ENCODE measurements at places on chromosomes 12 and 14.

DNA sequence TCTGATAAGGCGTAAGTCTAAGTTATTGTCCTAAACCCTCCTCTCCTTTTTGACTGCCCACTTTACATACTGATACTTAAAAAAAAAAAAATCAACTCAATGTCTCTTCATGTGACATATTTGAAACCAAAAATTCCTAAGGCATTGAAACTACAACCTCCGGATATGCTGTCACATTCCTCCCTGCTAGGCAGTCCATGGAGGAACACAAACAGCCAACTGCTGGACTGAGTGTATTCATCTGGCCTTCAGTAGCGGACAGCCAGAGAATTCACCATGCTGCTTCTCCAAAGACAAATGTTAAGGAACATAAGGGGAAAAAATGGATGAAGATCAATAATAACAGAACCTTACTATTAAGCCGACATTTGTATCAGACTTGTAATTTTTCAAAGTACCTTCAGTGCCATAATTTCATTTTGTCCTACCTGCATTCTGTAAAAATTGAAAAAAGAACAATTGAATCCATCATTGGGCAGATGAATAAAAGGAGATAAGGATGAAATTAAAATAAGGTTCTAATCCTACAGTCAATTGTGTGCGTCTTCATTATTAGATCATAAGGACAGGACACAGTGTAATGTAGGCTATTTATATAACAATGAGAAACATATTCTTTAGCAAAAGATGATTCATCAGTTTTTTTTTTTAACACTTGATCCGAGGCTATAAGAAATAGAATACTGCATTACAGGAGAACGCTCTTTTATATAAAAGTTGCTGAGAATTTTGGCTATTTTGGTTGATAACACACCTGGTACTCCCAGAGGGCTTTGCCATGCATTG, 12.2 kb downstream of the RERG start:
- DNase-seq = no peak

DNA sequence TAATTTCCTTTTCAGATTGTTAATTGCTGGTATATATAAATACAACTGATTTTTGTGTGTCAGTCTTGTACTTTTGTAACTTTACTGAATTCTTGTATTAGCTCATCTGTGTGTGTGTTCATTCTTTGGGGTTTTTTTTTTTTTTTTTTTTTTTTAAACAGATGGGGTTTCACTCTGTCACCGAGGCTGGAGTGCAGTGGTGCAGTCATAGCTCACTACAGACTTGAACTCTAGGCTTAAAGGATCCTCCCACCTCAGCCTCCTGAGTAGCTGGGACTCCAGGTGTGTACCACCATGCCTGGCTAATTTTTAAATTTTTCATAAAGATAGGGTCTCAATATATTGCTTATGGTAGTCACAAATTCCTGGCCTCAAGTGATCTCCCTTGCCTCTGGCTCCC, 68.0 kb downstream of the WNK1 start:
- DNase-seq = no peak

DNA sequence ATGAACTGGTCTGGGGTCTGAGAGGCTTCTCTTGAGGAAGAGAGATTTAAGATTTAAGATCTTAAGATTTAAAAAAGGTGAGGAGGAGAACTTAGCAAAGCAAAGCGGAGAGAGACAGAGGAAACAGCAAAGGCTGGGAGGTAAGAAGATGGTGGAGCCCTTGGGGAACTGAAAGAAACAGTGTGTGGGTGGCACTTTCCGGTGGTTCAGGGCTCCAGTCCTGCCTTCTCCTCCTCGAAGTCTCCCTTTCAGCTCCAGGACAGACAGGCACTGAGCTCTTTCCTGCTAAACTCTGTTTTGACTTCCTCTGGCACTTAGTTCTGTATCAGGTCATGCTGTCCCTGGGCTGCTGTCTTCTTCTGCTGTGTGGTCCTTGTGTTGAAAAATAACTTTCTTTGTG, 298.7 kb upstream of the SRRM4 start:
- peak; percentile 13 for DNase-seq

DNA sequence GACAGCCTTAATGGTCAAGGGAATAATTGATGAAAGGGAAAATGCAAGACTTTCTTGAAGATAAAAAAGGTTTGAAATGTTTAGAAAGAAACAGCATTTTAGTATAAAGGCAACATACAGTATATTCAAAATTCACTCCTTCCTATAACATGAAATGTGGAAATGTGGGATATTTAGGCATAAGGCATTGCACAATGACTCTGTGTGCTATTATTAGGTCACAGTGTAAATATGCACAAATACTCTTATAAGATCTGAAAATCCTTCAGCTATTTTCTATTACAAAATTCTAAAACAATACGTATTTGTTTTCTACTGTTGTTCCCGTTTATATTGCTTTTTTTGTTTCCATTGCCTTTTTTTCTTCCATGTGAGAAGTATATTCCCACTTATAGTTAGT, 127.7 kb downstream of the SLC16A7 start:
- no peak for DNase-seq

GRCh38 chr12:104182144-104182543, 33.4 kb upstream of the TXNRD1 start:
- DNase-seq = no peak

GRCh38 chr12:65829716-65830115, 5.4 kb downstream of the HMGA2 start:
- no peak for DNase-seq

- DNase-seq = no peak
Observed at GRCh38 chr12:88854260-88854659, 274.0 kb upstream of the KITLG start.

DNA sequence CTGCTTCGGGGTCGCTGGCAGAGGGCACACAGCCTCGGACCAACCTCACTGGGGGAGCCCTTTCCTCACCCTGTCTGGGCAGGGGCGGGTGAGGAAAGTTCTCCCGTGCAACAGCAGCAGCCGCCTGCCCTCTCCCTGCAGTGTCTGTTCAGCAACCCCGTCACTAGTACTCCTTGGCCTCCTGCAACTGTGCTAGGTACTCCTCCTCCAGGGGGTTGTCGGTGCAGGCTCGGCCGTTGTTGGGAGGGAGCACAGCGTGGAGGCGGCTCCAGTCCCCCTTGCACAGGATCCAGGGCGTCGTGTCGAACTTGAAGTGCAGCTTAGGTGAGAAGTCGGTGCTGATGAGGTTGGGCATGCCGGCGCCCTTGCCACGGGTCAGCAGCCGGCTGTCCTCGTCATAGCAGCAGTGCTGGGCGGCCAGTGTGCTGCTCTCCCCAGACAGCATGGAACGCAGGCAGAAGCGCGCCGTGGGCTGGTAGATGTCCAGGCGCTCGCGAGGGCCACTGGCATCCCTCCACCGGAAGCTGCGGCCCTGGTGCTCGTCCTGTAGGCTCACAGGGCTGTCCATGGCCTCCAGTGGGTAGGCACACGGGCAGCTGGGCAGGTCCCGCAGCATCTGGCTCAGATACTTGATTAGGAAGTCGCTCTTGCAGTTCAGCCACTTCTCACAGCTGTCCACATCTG, 17.7 kb downstream of the AHSA1 start:
- no peak for DNase-seq

GRCh38 chr14:56487090-56487667, 92.4 kb upstream of the TMEM260 start:
- no peak for DNase-seq

DNA sequence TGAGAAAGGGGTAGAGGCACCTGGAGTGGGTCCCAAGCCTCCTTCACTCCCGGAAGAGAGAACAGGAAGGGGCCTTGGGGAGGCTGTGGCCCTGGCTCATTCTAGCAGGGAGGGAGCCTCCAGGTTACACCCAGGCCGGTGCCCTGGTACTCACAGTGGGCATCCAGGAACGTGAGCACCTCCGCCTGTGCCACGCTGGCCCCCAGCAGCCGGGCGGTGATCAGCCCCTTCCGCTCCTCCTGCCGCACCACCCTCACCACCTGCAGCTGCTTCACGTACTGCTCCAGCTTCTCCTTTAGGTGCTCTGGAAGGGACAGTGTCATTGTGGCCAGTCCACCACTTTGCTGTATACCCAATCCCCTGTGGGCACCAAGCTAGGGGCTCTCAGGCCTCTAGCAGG, 18.8 kb upstream of the CELA1 start:
- DNase-seq = no peak

GRCh38 chr14:102452302-102452701, 57.3 kb downstream of the ANKRD9 start:
- no peak for DNase-seq

GRCh38 chr12:128267131-128267622, at the start of gene TMEM132C:
Gene TMEM132C (plus strand): TSS chr12:128267170. CDS start chr12:128267403, 233 bp downstream.
- DNase-seq = no peak

DNA sequence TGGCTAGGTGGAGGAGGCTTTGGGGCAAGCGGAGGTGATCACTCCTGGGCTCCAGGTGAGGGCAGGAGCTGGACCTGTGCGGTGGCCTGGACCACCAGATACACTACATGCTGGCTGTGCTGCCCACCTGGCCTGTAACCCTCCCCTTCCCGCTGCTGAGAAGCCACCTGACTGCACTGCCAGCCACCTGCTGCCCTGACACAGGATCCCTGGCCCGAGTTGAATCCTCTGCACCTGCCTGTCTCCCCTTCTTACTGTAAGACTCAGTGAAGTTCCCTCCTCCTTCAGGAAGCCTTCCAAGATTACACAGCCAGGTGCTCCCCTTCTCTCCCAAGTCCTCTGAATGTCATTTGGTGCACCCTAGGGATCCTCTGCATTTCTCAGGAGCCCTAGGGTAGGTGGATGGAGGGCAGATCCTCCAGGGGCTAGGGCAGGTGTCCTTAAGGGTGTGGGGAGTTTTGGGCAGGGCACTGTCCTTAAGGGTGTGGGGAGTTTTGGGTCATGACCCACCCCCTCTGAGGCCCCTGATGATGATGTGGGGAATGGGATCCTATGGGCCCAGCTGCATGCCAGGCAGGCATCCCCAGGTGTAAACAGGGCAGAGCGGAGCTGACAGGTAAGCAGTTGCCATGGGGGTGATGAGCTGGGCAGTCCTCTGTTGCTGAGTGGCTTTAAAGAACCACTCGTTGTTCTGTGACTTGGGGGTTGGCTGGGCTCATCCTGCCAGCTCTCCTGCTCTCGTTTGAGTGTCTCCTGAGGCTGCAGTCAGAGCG, 6.7 kb upstream of the MTA1 start:
- DNase-seq = no peak

DNA sequence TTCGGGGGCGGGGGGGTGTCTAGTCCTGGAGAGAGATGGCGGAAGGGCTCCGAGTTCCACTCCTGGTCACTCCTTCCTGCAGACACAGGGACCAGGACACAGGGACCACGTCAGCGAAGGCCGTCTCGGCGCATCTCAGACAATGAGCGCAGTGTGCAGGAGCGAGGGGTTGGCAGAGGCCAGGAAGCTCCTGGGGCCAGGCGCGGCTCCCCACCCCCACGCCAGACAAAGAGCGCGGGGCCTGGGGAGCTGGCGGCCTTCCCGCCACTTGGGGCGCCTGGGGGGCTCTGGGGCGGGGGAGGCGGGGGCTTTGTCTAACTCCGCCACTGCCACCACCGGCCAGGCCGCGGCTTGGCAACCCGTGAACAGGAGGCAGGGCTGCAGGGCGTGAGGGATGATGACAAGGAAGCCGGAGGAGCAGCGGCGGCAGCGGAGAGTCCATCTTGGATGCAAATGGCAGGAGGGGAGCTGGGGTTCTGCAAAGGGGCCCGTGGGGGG, 2.2 kb downstream of the CDK2AP1 start:
- DNase-seq = no peak

GRCh38 chr14:59534361-59534987, 42.1 kb downstream of the CCDC175 start:
- DNase-seq = no peak

DNA sequence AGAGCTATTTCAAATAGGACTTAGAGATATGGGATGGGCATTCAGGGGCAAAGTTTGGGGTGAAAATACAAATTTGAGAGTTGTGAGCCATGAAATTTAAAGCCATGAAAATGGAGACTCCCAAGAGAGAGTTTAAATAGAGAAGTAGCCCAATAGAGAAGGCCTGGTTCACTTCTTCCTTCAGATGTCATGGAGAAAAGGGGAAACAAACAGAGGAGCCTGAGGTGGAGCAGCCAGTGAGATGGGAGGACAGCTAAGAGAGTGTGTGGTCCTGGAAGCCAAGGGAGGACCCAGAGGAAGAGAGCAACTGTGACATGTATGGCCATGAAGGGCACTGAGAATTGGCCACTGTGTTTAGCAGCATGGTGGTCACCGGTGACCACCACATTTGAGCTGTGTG, 12.3 kb upstream of the DYNLL1 start:
- DNase-seq = no peak

GRCh38 chr12:57112492-57113294, 1.5 kb upstream of the STAT6 start:
- DNase-seq = no peak

DNA sequence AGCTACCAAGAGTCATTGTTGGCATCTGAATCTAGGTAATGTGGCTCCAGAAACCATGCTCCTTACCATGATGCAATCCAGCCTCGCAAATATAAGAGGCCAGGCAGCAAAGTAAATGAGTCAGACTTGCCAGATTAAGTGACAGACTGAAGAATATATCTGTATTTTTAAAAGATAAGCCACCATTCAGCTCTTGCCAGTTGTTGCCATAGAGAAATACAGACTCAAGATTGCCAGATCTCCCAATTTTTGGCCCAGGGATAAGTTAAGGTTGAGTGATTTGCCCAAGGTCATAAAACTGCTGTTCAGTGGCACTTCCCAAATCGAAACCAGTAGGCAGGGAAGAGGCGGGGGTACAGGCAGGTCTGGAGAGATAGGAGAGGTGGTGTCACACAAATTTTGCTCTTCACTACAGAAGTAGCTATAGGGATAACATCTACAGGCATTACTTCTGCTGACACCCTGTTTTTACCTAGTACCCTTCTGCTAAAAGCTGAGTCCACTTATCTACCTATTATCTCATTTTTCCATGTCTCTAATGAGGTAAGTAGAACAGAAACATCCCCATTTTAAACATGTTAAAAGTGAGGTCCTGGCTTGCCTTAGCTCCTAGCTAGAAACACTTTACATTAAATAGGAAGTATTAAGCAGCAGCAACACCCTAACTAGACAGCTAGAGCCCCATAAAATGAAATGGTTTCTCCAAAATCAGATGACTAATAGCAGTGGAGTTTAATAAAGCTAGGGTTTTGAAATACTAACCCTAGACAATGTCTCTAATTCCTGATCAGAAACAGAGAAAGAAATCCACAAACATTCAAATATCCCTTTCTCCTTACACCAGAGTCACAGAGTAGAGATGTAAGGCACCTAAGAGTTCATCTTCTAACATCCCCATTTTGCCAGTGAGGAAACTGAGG, 19.5 kb downstream of the DCAF5 start:
- DNase-seq = no peak

DNA sequence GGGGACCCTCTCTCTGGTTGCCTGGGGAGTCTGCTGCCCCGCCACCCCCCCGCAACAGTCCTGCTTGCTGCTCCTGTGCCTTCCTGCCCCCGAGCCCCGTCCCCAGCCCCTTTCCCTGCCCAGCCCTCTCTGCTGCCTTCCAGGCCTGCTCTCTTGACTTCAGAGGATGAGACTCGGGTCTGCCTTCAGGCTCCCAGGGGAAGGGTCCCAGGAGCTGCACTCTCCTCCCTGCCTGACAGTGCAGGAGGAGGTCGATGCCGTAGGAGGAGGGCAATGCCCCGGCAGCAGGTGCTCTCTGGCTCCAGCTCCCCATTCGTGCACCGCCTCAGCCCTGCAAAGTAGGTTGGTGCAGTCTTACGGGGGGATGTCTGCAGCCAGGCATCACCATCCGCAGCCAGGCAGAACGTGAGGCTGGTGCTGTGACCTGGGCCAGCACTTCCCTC, 185.1 kb upstream of the C14orf180 start:
- no peak for DNase-seq
